Activated CD4-positive, alpha-beta T cell treated with anti-CD3 and anti-CD28 coated beads for 1 hour (primary cell): ENCODE measurements at places on chromosomes 3 and 15.

- DNase-seq = no peak
Observed at GRCh38 chr3:158522221-158523136, 48.5 kb upstream of the MLF1 start.

- DNase-seq = no peak
Observed at GRCh38 chr3:94024385-94024784, 4.0 kb downstream of the STX19 start.

- no peak for DNase-seq
Observed at GRCh38 chr3:195186041-195186709, 84.8 kb downstream of the XXYLT1 start.

GRCh38 chr3:17638356-17638755 is 104.1 kb downstream of the TBC1D5 start:
- no peak for DNase-seq

DNA sequence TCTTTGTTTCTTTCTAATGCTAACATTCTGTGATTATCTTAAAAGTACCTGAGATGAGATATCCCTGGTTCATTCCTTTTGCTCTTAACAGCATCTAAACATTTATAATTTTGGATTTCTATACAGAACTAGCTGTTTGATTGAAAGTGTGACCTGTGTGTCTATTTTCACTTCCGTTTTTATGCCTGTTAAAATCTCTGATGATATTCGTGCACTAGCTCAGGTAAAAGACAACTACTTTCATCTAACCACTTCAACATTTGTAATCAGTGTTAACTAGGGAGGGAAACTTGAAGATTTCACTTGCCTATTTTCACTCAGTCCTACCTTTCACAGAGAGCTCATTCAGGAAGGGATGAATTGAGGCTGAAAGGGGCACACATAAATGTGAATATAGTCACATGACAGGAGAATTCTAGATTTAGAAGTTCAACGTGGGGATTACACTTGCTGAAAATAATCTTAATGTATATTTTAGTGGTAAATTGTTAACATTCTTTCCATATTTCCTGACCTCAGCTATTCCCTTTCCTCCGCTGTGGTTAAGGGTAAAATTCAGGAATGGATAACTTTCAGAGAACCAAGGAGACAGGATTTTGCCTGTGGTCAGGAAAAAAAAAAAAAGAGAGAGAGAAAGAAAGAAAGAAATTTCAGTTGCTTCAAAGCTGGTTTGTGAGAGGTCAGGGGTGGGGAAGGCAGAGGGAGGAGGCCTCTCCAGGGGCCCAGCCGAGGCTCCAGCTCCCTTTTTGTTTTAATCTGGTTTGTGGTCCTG is 159.8 kb upstream of the TSC22D2 start:
- no peak for DNase-seq

DNA sequence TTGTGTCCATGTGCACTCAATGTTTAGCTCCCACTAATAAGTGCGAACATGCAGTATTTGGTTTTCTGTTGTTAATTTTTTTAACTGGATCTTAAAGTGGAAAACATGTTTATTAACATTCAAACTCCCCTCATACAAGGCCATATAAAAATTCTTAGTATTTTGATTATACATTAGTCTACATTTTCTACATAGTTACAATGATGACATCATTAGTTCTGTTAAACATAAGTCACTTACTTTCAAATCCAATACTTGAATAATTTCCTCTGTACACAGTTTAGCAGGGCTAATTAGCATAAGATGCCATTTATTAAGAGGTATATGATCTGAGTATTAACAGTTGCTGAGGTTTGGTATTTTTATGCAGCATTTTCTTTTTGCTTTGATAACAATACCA is 91.3 kb upstream of the CCDC39 start:
- DNase-seq = no peak

- no peak for DNase-seq
Observed at GRCh38 chr3:66439666-66440344, 61.0 kb downstream of the LRIG1 start.

- DNase-seq = no peak
Observed at GRCh38 chr15:22796079-22796478, 9.6 kb downstream of the NIPA1 start.

DNA sequence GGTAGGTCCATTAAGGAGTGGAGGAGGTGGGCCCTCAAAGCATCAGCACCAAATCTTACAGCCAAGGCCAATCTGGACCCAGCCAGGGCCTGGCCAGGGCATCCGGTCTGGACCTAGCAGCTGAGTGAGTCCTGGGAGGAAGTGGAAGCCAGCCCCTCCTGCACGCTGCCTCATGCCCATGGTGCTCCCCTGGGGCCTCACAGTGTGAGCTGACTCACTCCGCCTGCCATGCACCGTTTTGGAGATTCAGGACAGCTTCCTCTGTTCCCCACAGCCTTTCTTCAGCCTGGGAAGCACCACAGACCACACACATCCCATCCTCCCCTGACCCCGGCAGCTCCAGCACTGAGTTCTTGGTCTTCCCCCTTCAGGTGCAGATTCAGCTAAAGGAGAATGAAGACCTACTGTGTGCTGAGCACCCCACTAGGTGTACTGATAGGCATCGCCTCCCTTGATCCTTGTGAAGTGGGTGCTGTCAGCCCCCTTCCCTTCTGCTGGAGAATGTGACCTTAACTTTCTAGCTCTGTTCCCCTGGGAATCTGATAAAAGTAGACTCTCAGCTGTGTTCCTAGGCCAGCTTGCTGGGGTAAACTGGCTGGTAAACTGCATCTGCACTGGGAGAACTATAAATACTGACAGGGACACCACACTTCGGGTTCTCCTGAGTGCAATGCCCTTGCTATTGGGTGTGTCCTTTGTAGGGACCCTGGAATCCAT is 36.8 kb upstream of the SEC13 start:
- no peak for DNase-seq

DNA sequence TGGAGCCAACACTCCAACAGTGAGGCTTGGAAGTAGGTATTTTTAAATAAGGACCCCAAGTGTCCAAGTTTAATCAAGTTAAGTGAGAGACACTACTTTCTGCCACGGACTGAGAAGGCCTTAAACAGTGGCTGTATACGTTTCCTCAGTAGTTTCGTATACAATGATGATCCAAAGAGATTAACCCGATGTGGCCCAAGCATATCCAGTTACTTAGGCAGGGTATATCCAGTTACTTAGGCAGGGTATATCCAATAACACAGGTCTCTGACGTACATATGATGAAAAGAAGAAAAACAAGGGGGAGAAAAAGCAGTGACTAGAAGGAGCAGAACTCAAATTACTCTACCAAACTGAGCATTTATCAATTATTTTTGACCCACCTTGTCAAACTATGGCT is 591.4 kb downstream of the FOXP1 start:
- DNase-seq = no peak

- DNase-seq = no peak
Observed at GRCh38 chr3:101273608-101274007, 46.8 kb downstream of the IMPG2 start.

DNA sequence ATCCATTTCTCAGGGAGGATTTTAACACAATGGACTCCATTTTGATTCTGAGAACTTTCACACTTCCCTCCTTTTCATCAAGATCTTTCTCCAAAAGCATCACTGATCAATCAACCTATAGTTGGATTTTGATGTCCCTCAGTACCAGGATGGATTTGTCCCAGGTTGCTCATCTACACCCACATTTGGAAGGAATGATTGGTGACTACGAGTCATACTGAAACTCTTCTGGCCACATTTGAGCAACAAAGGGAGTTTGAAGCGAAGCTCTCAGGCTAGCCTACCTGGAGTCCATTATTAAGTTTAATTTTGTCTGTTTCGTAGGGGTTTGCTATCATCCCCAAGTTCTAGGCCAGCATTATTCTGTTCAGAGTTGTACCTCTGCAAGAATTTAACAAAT is 31.3 kb upstream of the ATP8B4 start:
- no peak for DNase-seq

GRCh38 chr3:66406831-66407610 is 93.8 kb downstream of the LRIG1 start:
- DNase-seq = no peak

DNA sequence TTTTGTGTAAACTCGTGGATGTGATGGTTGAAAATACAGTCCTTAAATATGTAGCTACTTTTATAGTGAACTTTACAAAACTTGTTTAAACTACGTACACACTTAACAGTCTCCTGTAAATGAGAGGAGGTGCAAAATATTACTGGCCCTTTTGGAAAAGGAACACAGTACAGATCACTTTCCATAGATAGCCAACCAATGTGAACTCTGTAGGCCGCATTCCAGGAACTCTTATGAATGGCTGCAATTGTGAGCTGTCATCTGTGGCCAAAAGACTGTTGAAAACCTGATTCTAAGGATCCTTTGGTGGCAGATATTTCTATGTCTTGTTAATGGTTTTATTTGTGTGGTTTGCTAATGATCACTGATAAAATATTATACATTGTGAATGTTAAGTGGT is 6.2 kb downstream of the TSC22D2 start:
- no peak for DNase-seq

DNA sequence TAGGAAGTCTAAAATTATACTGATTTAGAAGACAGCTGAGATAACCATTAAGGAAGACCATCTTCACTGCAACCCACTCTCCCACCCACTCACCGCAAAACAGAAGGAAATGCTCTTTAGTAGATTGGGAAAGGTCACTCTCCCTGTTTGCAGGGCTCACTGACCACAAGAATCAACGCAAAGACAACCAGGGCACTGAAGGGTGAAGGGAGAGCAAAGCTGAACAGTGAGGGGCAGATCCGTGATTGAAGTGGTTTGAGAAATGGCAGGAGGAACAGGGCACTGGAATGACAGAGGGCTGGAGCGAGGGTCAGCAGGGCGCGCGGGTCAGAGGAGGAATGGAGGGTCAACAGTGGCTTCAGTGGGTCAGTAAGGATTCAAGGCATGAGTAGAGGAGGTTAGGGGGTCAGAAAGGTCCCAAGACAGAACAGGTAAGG is 520 bp downstream of the MESD start:
- no peak for DNase-seq

DNA sequence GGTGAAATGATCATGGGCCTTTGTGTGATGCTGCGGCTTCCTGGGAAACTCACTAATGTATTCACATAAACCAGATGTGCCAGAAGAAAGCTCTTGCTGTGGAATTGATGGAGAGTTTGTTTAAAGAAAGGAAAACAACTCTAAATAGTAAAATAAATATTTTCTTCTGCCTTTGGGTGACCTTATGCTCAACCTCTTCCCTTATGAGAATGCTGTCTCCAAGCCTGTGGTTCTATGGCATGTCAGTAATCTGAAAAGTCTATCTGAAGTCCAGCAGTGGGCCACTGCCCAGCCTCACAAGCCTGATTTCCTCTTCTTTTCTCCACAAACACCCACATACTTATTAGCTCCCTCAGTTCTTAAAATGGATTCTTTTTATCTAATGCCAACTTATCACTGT is 49.9 kb upstream of the PHLDB2 start:
- no peak for DNase-seq

DNA sequence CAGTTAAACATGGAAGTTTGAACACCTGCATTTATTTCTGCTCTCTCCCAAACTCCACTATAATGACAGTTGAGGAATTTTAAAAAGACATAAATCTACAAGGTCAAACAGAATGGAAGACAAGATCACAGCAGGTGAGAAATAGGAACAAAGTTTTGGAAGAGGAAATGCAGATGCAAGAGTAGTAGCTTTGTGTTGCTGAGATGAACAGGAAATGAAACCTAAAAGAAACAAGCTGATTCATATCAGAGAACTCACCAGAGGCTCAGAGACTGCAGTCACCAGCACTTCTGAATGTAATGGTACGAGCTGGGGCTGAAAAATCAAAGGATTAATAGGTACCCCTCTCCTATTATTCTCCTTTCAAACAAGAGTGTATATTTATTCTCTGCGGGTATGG is 459.9 kb downstream of the RAP2B start:
- no peak for DNase-seq

- DNase-seq = no peak
Observed at GRCh38 chr3:19967208-19967607, 20.3 kb downstream of the RAB5A start.

GRCh38 chr15:100810831-100811230 is 68.8 kb upstream of the ALDH1A3 start:
- no peak for DNase-seq

GRCh38 chr15:95142531-95142930 is 911.2 kb downstream of the MCTP2 start:
- DNase-seq = no peak

DNA sequence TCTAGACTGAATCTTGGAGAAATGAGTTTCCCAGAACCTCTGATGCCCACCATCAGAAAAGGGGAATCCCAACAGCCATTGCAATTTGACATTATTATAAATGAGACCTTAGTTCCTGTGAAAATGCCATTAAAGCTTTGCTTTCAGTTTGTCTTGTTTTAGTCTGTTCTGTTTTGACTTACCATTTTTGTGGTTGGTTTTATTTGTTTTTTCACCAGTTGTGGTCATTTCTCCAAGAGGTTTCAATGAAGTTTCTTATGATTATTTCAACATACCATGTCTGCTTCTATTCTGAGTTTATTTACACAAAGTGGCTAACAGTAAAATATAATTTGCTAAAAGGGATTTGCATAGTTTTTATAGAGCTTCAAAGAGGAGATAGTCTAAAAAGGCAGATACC is 175.0 kb upstream of the MCTP2 start:
- DNase-seq = no peak

GRCh38 chr15:31342781-31343626 is 16.4 kb downstream of the KLF13 start:
- DNase-seq = no peak

- DNase-seq = no peak
Observed at GRCh38 chr3:47394140-47394870, 13.5 kb downstream of the PTPN23 start.

- DNase-seq = no peak
Observed at GRCh38 chr3:31439890-31440750, 92.6 kb upstream of the STT3B start.

DNA sequence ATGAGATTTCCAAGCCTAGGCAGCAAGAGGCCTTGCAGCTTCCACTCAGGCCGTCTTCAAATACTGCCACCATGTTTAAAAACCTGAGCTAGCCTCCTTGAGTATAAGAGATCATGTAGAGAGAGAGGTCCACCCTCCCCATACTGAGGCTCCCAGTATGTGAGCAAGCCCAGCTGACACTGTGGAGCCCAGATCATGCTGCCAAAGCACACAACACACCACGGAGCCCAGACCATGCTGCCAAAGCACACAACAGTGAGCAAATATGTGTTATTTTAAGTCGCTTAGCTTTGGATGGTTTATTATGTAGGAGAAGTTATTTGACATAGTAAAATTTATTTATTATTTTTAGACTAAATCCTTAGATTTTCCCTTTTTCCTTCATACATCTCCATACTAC is 333.7 kb downstream of the CTNNB1 start:
- no peak for DNase-seq

- DNase-seq = no peak
Observed at GRCh38 chr15:63057468-63058345, 15.2 kb downstream of the TPM1 start.

DNA sequence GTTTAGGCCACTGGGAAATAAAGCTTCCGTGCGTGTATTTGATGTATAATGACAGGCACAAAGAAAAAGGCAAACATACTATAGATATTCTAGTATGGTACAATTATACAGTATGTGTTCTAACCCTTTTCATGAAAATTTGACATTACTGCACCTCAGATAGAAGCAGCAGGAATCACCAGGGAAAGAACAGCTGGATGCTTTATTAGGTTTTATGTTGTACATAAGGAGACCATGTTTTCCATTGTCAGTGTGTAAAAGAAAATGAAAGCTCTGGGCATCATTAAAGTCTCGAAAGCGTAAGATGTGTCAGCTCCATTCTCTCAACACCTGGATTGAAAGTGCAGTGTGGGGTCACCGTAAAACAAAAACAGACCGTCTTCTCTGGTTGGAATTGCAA is 302.1 kb downstream of the ROBO2 start:
- DNase-seq = no peak

- DNase-seq = no peak
Observed at GRCh38 chr15:38253351-38253781, 730 bp downstream of the SPRED1 start.
